Testis (tissue), 5 donors: ENCODE measurements at places on chromosomes 7 and 10. TPM values are rescaled to one million over a fixed set of nuclear protein-coding genes. Genes with fewer than 3 reads are reported as not detected.
A peak's percentile ranks its signal among the peaks of the same experiment; 100 is the strongest.

DNA sequence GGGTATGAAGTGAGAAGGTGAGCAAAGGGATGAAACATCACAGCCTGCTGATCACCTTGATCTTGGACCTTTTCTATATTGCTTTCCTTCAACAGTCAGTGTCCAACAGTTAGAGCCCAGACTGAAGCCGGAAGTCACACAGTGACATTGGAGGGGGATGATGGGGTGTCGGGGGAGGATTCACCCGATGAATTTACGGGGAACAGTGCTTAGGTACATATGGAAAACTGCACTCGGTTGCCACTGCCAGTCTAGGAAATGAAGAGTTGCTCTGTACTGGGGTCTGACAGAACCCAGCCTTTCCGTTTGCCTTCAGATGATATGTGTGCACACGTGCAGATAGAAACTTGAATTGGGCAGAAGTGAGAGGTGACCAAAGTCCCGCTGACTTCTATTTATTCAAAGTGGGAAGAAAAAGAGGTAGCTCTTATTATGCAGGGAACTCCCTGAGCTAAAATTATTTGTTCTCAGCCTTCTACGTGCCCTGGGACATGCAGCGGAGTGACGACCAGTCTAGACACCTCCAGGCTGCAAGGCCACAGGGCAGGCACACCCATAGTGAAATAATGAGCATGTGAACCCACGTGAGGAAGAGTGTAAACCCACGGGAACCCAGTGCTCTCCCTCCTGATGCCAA, 107.2 kb upstream of the INHBA start:
- DNase-seq = no peak

DNA sequence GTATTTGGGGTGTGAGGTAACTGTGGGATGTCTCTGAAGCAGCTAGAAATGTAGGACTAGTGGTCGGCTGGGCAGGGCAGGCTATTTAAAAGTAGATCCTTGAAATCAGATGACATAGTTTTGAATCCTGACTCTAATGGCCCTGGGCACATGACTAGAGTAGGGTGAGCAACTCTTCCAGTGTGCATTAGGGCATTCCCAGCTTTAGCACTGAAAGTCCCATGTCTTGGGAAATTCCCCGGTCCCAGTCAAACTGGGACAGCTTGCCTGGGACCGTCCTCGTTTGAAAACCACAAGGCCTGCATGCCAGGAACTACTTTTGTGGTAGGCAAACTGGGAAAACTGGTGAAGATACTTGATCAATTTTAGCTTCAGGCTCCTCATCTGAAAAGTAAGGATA, 255.3 kb downstream of the PTEN start:
- DNase-seq = no peak

GRCh38 chr7:92043637-92044036, 90.6 kb downstream of the CYP51A1 start:
- no peak for DNase-seq

DNA sequence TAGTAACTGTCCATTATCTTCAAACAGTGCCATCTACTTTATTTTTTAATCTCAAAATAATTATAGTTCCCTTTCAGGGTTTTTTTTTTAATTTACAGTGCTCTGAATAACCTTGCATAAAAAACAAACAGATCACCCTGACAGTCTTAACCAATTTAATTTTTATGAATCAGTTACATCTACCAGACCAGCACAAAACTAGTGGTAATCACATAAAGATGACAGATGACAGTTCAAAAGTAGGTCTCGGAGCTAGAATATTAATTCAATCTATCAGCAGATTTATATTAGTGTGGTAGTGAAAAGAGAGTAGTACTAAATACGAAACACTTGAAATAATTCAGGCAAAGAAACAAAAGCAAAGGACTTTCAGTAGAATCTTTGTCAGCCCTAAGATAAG, 53.9 kb downstream of the COL28A1 start:
- no peak for DNase-seq

- no peak for DNase-seq
Measured at GRCh38 chr10:49441488-49442476, 45.9 kb upstream of the DRGX start.

DNA sequence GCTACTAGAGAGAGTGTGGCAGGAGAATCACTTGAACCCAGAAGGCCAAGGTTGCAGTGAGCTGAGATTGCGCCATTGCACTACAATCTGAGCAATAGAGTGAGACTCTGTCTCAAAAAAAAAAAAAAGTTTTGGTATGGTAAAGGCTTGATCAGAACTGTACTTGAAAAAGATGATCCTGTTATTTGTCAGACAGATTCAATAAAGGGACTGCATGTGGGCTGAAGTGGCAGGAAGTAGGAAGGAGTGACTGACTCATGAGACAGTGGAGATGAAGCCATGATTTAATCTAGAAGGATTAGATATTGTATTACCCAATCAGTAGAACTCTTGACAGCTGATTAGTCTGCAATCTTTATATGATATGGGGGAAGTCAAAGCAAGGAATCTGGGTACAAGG, 2.7 kb upstream of the TMEM254 start:
- DNase-seq = no peak

- peak; percentile 28 for DNase-seq
Measured at GRCh38 chr10:74738985-74739567, 87.3 kb upstream of the KAT6B start.

DNA sequence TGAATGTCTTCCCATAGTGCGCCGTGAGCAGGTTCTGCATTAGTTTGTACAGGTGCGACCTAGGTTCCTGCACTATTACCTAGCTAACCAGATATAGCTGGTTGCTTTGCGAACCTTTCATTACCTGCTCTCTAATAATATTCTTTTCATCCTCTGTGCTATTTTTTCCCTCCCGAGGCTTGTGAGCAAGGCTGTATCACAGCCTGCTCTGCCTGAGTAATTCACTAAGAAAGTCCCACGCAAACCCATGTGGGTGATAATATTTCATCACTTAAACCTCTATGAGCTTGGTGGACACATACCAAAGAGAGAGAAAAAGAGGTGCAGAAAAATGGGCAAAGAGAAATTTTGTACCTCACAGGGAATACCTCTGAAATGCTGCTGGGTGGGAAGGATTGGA, 8.4 kb downstream of the INHBA start:
- no peak for DNase-seq

DNA sequence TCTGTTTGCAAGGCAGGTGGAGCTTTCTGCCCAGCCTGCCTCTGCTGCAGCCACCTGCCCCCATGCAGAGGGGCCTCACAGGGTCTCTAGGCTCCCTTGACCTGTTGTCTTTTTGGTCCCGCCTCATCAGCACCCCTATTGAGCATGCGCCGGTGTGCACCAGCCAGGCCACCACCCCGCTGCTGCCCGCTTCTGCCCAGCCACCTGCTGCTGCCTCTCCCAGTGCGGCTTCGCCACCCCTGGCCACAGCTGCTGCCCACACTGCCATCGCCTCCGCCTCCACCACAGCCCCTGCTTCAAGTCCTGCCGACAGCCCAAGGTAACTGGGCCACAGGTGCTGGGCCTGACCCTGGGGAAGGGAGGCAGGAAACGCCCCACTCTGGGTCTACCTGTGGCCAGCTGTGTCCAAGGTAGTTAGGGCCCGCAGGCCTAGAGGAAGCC, 38.1 kb downstream of the LDB3 start:
- DNase-seq = no peak

- no peak for DNase-seq
Measured at GRCh38 chr10:51924359-51924758, 225.0 kb upstream of the CSTF2T start.

DNA sequence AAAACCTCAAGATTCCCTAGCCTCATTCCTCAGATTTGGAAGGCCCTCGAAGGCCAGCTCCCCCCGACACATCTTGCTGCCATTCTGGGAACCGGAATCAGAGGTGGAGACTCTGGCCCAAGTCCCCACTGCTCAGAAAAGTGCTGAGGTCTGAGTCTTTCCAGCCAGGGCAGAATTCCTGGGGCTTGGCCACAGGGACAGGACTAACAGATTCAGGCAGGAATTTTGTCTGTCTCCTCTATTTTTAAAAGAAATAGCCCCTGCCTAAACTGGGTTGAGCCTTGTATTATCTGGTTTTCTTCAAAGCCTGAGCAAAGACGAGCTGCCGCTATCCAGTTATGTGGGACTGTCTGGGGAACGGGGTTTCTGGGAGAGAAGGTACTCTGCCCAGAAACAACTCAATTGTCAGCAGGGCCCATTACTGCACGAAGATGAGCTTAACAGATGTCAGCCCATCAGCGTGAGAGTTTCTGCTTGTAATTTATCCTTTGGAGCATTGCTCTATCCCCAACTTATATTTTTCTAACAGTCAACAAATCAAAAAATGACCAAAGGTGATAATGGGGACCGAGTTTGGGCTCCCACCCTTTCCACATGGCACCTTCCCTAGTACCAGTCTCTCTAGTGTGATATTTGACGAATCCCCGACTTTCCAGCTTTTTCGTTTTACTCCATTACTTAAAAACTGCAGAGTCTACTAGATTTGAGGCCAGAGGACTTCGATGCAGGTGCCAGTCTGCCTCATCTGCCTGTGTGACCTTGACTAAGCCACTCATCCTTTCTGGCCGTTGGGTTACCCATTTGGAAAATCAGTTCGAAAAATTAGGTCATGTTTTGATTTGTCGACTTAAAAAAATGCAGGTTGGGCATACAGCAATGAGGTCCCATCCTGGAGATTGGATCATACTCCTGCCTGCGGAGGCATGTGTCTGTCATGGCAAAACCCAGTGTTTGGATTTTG, 110.9 kb downstream of the WDR11 start:
- peak; percentile 65 for DNase-seq

GRCh38 chr7:143003393-143004051, 23.4 kb downstream of the OR9A2 start:
- DNase-seq = peak; percentile 40

DNA sequence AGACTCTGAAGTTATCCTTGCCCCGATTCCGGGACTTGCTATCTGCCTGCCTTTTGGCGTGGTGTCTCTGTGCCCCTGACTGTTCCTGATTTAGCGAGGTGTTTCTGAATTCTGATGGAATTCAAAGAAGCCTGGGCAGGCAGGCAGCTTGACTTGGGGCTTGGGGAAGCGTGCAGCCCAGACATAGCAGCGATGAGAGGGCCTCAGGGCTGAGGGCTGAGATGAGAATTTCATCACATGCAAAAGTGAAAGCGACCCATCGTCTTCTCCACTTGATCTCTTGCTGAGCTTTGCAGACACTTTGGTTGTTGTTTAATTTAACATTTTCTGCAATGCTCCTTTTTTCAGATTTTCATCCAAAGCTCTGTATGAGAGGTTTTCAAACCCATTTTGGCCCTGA, 57.8 kb downstream of the TCF7L2 start:
- DNase-seq = no peak

DNA sequence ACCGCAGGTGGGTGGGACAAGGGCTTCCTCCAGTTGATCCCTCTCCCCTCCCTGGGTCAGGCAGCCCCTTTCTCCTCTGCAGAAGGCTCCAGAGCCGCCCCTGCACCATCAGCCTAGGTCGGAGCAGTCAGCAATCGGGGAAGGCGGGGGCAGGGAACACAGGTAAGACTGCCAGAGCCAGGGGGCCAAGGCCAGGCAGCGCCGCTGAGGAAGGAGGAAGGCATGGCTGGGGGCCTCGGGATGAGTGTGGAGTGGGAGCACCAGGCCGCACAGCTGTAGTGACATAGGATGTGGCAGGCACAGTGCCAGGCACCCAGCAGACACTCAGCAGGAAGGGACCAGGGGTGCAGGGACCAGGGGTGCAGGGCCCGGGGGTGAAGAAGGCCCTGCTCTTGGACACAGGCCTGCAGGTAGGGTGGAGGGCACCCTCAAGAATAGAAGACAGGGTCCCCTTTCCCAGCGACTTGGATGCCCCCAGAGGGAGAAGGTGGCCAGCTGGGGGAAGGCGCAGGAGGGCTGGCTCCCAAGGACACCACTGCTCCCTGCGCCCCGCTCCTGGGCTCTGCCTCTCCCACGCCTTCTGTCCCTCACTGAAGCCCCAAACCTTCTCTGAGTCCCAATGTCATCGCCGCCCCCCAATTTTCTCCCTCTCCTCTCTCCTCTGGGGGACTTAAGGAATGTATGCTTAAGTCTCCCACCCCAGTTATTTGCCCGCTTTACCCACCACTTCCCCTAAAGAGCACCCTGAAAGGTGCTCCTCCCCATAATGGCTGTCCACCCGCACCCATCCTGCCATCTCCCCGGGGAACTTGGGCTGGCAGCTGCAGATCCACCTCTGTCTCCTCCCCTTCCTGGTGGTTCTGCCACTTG, 38.5 kb downstream of the CAMK2B start:
- no peak for DNase-seq

GRCh38 chr10:120161111-120161510, 268.6 kb downstream of the SEC23IP start:
- DNase-seq = no peak

DNA sequence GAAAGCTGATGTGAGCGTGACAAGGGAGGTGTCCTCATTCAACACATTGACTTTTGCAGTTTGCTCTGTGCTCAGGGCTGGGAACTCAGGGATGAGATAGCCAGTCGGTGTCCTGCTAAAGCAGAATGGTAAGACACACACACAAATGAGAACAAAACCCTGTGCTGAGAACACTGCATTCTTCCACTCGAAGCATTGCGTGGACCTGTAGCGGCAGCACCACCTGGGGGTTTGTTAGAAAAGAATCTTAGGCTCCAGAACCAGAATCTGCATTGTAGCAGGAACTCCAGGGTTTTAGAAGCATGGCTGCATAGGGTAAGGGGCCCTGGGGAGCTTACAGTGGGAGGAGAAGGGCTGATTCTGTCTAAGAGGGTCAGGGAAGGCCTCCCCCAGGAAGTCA, 21.5 kb upstream of the OGDHL start:
- no peak for DNase-seq

DNA sequence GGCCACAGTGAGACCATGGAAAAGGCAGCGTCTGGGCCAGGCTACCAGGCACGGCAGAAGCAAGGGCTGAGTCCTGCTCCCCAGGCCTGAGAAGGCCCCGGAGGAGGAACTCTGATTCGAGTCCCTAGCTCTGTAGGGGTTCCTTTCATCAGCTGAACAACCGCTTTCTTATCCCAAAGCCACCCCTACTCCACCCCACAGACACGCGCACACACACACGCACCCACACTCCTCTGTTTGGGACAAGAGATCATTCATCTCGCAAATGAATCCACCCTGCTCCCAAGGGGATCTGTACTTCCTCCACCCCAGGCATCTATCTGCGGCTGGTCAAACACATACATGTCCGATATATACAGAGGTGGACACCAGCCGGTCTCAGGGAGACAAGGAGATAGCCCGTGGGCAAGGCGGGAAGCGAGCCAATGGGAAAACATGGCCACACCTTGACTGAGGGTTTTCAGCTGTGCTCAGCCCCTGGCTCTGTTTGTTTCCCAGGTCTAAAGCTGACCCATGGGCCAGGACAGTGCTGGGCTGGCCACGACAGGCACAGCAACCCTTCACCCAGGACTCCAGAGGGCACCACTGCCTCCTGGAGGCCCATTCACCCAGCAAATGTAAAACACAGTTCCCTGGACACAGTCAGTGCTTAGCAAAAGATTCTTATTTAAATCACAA, 7.3 kb downstream of the ZCCHC24 start:
- no peak for DNase-seq

Gene LIPF
- 0.81 TPM for total RNA-seq

Gene NPY4R2
- total RNA-seq = 0.25 TPM

Gene LDB3
- total RNA-seq = 3.6 TPM

Gene IL2RA
- total RNA-seq = not detected
